Bronchial epithelial cell (primary cell): ENCODE measurements at places on chromosomes 4 and X.

DNA sequence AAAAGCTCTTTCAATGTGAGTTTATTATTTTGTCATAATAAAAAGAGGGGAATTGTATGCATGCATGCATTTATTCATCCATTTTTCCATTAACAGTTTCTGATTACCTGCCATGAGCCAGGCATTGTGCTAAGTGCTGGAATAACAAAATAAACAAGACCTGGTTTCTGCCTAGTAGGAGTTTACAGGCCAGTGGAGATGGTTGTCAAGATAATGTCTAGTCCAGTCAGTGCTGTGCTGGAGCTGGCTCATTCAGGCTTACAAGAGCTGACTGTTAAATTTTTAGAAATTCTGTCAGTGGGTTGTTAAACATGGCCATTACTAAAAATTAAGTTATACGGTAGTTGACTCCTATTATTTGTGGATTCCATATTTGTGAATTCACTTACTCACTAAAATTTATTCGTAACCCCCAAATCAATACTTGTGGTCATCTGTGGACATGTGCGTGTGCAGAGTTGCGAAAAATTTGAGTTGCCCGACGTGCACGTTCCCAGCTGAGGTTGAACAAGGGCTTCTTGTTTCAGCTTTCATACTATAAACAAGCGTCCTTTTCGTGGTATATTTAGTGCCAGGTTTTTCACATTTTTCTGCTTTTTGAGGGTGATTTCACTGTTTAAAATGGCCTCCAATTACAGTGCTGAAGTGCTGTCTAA is 172.3 kb upstream of the RPS6KA3 start:
- DNase-seq: no peak

DNA sequence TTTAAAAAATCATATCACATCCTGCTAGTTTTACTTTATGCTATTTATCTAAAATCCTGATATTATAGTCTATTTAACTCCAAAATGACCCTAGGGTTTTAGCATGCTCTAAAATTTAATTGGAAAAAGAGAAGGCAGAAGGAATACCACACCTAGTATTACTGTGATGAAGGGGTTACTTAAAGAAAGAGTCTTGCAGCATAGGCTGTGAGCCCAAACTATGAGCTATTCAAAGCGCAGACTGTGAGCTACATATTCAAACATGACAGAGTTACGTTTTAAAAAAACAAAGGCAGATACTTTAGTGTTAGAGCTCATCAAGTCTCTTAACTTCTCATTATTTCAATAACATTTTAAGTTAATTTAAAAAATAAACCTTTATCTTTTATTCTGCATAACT is 247.7 kb upstream of the ETNPPL start:
- DNase-seq: no peak

DNA sequence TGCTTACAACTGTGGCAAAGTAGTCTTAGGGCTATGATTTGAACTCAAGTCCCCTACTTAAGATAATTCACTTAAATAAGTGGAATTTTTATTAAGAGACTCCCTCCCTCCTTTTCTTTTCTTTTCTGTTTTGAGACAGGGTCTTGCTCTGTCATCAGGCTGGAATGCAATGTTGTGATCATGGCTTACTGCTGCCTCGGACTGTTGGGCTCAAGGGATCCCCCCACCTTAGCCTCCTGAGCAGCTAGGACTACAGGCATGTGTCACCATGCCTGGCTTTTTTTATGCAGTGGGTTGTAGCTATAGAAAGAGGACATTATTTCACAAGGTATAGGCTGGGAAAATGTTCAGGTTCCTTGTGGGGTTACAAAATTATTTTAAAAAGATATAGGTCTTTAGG is 19.2 kb downstream of the DIAPH2 start:
- no peak for DNase-seq

DNA sequence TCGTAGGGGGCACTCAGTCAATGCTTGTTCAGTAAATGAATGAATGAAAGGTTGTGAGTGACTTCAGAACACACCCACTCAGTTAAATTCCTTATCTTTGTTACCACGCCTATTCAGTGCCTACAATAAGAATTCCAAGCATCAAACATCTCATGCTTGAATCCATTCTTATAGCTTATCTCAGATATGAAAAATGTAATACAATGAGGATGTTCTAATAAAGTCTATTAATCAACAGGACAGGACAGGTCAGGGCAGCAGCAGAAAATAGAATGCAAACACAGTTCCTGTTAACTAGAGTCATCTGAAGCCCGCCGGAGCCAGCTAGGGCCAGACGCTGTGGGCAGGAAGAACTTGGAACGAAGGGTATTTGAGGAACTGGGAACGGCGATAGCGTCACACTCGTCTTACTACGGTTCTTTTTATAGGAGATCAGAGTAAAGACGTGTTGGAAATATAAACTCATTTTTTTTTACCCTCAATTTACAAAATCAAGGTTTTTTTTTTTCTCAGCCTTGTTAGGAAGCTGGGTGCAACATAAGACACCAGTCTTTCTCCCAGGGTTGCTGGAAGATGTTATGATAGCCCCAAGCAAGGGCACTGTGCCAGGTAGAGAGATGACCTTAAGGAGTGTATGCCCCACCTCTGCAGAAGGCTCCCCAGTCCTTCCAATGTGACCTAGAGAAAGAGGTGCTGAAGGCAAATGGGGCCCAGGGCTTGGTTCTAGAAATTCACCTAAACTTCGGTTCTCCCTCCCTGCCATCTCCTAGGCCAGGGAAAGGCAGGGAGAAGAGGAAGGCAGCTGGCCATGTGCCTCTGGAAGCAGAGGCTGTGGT is 48.3 kb downstream of the SEL1L3 start:
- peak; percentile 93 for DNase-seq

DNA sequence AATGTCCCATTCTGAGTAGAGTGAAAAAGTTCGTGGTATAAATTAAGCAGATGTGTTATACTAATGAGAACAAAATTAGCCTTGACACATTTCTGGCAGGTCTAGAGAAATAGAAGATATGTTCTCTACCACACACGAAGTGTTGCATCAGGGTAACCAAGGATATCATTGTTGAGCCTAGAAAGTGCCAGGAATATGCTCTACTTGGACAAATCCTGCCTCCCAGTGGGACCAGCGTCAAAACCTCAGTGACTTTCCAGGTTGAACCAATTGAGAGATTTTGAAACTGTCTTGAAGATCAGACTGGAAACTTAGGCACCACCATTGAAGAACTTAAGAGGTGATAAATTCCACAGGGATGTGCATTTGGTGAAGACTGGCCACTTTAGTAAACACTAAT is 115.9 kb downstream of the HPGD start:
- DNase-seq: no peak

GRCh38 chrX:127459790-127460189 is 592.4 kb downstream of the ACTRT1 start:
- peak; percentile 2 for DNase-seq

GRCh38 chrX:53227224-53227765 is 2.3 kb upstream of the KDM5C start:
- no peak for DNase-seq

GRCh38 chrX:98398542-98398941 is 1514.8 kb downstream of the RPA4 start:
- peak; percentile 8 for DNase-seq

DNA sequence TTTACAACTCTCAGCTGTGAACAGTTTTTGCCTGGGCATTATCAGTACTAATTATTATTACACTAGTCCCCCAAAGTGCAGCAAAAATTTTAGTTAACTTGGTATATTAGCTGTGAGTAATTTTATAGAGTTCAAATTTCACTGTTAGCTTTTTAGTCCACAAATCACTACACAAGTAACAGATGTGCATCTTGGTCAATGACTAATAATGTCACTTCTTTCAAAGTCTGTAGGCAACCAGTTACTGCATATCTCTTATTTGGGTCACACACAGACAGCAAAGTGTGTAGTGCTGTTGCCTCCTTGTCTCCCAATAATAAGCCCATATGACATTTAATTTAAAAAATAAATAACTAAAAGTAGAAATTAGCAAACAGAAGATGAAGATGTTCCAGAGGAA is 159.9 kb downstream of the SCFD2 start:
- no peak for DNase-seq

GRCh38 chr4:158428242-158428641 is 93.4 kb upstream of the RXFP1 start:
- peak; percentile 55 for DNase-seq

DNA sequence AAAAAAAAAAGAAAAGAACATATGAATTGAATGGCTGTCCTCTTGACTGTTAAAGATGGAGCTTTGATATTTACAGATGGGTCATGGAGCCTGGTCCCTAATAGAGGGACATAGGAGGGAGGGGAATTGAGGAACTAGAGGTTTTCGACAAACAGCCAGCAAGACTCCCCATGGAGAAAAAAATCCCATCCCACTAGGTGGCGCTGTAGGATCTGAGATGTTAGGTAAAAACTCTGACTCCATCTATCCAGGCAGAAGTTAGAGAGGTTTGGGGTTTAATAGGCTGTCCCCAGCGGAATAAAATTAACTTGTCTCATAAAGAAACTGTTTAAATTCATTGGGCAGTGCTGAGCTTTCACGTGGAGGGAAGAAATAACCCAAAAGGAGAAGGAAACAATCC is 45.9 kb downstream of the HMGB2 start:
- peak; percentile 52 for DNase-seq

DNA sequence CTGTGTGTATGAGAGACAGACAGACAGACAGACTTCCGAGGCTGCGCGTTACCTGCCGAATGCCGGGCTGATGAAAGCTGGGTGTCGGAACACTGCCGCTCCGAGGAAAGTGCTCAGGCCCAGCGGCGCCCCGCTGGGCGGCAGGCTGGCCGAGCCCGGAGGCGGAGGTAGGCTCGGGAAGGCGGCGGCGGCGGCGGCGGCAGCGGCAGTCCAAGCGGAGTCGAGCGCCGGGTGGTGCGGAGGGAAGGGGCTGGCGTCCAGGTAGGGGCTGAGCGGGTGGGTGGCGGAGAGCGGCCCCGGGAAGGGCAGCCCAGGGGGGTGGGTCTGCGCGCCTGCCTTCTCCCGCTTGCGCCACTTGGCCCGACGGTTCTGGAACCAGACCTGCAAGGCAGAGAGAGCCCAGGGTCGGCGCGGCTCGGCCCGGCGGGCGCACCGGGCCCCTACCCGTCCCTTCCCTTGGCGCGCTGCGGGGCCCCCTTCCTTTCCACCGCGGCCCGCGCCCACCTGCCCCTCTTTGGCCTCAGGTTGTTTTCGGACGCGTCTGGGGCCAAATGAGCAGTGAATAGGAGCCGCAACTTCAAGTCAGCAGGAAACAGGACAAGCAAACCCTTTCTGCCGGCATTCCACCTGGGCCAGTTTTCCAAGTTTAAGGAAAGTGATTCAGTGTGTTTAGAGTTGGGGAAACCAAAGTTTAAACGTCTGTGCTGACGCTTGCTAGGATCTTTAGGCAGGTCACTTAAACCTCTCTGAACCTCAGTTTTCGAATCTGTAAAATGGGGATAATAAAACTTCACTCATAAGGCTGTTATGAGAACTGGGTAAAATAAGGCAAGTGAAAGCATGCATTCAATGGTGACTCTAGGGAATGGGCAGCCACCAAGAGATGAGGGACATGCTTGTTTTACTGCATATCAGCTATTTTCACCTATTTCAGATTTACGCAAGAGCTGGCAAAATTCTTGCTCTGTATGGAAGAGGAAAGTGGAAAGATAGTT is 8.4 kb downstream of the ARX start:
- DNase-seq: no peak

DNA sequence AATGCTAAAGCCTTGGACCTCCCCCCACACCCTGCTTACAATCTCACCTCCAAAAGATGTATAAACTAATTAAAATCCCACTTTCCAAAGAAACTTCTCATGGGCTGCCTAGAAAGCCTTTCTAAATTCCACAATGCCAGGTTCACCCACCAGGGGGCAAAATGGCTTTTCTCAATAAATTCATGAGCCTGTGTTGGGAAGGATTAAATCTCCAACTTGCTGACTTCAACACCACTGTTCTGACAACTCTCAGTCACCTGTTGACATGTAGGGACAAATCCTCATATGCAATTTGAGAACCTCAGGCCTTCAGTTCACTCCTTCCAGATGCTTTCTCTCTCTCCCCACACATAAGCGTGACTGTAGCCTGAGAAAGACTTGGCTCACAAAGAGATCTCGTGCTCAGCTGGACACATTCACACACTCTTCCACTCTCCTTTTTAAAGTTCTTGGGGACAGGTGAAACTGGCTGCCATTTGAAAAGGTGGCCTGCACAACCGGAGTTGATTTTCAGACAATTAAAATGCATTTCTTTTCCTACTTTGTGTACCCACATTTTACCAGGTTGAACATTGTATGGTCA is 88.6 kb upstream of the PRPS2 start:
- peak; percentile 73 for DNase-seq

- no peak for DNase-seq
Measured at GRCh38 chr4:148044912-148045352, 313.0 kb downstream of the ARHGAP10 start.

- peak; percentile 86 for DNase-seq
Measured at GRCh38 chr4:185902654-185903053, 90.7 kb upstream of the SORBS2 start.

DNA sequence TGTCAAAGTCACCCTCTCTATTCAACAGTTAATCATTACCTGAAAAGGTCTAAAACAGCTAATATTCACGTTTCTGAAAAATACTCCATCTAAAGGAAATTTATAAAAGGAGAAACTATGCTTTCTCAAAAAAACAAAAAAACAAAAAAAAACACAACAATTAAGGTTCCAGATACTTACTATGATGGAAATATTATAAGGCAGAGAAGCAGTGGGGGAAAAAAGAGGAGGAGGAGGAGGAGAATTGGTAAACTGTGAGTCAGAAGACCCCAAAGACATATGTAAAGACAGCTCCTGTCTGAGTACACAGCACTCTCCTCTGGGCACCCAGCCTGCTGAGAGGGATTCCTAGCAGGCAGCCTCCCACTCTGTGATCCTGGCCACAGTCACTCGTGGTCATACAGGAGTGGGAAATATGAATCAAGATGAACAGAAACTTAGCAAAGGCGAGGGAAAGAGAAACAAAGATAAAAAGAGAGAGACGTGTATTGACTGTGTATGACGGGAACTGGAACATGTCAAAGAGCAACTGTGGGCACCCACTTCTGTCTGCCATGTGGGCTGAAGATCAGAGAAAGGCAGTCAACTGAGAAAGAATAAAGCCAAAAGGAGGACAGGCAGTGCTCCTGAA is 12.5 kb downstream of the KLHL15 start:
- DNase-seq: no peak

- no peak for DNase-seq
Measured at GRCh38 chr4:102598086-102598761, 97.1 kb downstream of the NFKB1 start.

- peak; percentile 65 for DNase-seq
Measured at GRCh38 chr4:22343606-22344005, 172.3 kb downstream of the ADGRA3 start.

DNA sequence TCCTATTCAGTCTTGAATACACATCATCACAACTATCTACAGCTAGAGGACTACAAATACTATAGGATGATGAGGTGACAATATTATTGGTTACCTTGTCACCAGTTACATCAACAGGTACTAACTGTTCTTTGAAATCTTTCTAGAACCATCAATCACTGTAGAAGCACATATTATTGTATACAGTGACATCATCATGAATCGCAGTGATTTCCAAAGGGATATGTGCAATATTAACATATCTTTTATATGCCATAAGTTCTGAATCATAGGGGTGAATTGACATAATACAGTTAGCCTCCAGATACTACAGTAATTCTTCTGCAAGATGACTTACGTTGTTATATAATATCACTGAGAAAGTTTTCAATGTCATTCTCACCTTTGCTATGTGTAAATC is 105.2 kb upstream of the HPGD start:
- DNase-seq: peak; percentile 73
